ENCODE measurements at places on chromosomes 5 and 9. TPM values are rescaled to one million over a fixed set of nuclear protein-coding genes. Genes with fewer than 3 reads are reported as not detected.

DNA sequence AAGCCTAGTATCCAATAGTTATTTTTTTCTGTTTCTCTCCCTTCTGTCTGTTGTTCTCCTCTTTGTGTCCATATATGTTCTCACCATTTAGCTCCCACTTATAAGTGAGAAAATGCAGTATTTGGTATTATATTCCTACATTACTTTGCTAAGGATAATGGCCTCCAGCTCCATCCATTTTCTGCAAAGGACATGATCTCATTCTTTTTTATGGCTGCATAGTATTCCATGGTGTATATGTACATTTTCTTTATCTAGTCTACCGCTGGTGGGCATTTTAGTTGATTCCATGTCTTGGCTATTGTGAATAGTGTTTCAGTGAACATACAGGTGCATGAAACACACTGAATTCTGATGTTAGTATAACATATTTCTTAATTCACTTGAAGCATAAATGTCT, 348.9 kb upstream of the TRPC7 start:
- no peak overlapping the region for H3K27ac ChIP-seq
- H3K36me3 ChIP-seq: no peaks in the 10 kb centered on the region
- H3K4me1 ChIP-seq: no peaks in the 10 kb centered on the region
- H3K27me3 ChIP-seq: no peaks in the 10 kb centered on the region

DNA sequence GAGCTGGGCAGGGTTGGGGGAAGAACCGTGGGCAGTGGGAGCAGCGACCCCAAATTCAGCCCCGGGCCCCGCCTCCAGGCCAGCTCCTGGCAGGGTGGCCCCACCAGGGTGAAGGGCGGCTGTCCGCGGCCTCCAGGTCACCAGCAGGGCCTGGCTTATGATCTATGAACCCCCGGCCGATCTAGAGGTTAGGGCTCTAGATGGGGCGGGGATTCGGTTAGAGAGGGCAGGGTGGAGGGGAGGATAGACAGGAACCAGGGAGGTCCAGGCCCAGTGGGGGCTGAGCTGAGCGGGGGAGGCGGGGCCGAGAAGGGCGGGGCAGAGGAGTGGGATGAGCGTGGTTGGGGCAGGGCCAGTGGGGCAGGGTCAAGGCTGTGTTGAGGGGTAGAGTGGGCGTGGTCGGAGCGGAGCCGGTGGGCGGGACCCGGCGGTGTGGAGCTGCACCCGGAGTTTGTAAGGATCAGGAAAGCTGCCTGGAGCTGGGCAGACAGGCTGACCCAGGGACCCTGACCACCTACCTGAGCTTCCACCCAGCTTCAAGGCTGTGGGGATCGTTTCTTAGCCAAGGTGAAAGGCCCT, 29.3 kb upstream of the OBP2B start:
- H3K27me3 ChIP-seq: no peaks in the 10 kb centered on the region
- peaks cover 17% of the 10 kb centered on the region for H3K4me1 ChIP-seq
- H3K4me3 ChIP-seq: peak overlapping the region; percentile 26

The KLF4 gene
- 197 TPM for total RNA-seq

The WDR31 gene
- 1.1 TPM for total RNA-seq

Measured in Peyer's patch (tissue), 4 donors.